Stimulated activated CD4-positive, alpha-beta T cell treated with anti-CD3 and anti-CD28 coated beads, TNF-alpha, amount 100 ng/mL, for 48 hours (primary cell): ENCODE measurements at places on chromosomes 11 and 22.

- DNase-seq = no peak
These were observed 21.1 kb downstream of the LRRC10B start for GRCh38 chr11:61529537-61530225.

- no peak for DNase-seq
These were observed 33.5 kb downstream of the POU2F3 start for GRCh38 chr11:120273432-120273831.

GRCh38 chr11:58652726-58653280, 30.3 kb downstream of the CNTF start:
- no peak for DNase-seq

DNA sequence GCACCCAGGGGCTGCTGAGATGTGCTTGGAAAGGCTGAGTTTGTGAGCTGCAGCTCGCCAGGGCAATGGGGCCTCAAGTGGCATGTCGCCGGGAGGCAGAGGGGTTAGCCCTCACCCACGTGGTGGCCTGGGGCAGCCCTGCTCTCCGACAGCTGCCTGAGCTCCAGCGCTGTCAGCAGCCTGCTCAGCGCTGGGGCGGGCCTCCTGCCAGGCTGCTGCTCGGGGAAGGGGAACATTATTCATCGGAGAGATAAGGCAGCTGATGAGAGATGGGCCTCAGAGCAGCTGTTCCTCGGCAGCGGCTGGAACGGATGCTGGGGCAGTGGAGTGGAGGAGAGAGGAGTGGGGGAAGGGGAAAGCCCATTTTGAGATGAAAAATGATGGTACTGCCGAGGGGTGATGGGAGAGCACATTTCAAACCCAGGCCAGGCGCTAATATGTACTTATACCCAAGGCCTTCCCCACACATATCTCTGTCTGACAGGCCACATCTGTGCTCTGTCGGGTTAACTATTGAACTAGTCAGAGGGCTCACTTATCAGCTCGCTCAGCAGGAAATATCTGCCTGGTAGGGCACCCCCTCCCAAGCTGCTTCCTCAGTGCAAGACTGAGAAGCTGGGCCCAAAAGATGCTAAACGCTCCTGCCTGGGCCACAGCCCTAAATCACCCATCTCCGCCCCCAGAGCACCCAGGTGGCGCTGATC, 79.5 kb downstream of the TIMP3 start:
- DNase-seq = peak; percentile 21

- DNase-seq = no peak
These were observed 13.1 kb downstream of the APOL2 start for GRCh38 chr22:36226189-36226588.
